ENCODE measurements at places on chromosomes 5 and 9. TPM values are rescaled to one million over a fixed set of nuclear protein-coding genes. Genes with fewer than 3 reads are reported as not detected.

DNA sequence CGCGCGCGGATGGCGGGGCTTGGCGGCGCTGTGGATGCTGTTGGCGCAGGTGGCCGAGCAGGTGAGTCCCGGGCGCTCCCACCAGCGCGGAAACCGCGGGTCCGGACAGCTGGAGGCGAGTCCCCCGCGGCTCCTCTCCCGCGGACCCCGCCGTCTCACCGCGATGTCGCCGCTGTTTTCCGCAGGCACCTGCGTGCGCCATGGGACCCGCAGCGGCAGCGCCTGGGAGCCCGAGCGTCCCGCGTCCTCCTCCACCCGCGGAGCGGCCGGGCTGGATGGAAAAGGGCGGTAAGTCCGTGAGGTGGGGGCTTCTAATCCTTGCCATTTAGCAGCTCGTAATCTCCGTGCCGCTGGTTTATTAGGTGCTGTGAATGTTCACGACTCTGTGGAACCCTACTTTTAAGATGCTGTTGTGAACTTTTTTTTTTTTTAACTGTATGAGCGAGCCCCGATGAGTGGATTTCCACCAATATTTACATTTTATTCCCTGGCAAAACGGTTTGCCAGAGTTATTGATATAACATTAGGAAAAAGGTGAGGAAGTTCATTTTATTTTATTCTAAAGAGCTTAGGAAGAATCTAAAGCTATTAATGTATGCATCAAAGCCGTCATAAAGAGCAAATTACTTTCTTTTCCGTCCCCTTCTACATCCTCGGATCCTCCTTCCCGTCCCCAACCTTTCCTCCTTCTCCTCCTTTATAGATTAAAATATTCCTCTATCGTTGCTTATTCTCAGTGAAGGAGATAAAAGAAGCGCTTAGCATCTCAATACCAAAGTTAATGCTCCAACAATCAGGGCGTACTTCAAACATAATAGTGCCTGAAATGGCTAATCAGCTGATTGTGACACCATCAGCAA lies 579 bp downstream of the ADAMTS16 start:
- no peak for DNase-seq

GRCh38 chr9:132754236-132754635 lies 84.0 kb downstream of the GTF3C4 start:
- DNase-seq, result no peak

GRCh38 chr5:139998837-139999236 lies 44.3 kb downstream of the NRG2 start:
- no peak for DNase-seq

DNA sequence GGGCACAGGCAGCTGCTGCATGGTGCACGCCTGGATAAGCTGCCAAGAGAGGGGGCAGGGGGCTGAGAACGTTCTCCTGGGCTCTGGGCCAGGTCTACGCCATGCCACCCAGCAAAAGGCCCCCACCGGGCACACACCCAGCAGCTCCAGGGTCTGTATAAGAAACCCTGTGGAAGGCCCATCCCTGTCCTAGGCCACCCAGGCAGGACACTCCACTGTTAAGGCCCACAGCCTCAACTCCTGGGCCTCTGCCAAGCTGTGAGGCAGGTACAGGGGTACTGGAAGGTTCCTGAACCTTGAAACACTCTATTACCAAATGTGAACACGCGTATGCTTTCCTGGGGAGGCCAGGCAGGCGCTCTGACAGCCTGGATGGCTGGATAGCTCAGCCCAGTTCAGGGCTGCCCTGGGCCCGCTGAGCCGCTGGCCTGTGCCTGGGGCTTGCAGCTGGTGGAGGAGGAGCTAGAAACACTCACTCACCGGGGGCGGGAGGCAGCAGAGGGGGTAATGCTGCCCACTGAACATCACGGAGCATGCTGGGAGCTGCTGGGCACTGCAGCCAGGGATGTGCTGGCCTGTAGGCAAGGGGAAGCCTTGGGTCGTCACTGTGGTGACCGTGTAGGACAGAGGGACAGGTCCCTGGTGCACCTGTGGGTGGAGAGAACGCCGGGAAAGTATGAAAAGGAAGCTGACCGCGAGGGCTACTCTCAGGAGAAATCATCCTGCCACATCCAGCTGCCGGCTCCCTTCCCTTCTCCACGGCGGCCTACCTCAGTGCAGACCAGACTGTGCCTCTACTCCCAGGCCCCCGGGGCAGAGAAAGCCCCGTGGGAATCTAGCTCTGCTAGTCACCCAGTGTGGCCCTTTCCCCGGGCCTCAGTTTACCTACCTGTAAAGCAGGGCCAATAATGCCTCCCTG lies 6.0 kb downstream of the RNF44 start:
- no peak for DNase-seq

GRCh38 chr5:156991714-156992113 lies 28.7 kb upstream of the TIMD4 start:
- DNase-seq, result no peak

GRCh38 chr9:123138163-123138562 lies 104.7 kb downstream of the GPR21 start:
- no peak for DNase-seq

DNA sequence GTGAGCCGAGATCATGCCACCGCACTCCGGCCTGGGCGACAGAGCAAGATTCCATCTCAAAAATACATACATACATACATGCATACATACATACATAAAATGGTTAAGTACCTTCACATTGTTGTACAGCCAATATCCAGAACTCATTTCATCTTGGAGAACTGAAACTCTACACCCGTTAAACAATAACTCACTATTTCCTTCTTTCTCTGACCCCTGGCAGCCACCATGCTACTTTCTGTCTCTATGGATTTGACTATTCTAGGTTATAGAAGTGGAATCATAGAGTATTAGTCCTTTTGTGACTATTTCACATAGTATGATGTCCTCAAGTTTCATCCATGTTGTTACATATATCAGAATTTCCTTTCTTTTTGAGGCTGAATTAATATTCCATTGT lies 9.6 kb upstream of the KIF27 start:
- no peak for DNase-seq

DNA sequence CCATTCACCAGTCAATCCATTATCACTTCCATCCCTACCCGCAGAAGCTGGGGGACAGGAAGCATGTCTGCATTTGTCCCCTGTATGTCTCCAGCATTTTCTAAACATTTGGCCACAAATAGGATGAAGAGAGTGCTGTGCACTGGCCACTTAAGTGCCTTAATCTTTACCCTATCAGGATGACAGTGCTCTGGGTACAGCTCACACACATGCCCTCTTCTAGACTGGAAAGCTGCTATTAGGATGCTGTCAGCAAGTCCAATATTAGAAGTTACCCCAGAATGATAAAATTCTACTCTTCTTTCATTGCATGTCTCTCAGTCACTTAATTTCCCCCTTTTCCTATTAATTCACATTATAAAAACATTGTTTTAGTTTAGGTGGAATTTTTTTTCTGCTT lies 168.4 kb downstream of the RASEF start:
- no peak for DNase-seq

DNA sequence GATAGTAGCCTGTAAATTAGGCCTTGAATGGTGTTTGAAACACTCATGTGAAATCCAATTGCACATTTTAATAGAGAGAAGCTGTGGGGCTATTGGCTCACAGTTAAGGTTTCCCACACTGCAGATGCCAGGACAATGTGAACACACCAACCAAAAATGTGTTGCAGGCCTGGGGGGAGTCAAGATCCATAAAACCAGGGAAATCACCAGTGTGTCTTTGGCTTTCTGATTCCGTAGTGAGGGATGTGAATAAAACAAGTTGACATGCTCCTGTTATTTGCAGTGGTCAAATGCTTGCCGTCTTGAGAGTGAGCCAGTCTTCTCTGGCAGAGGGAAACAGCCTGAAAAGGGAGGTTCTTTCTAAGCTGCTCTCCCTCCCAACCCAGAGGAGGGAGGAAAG lies 79.0 kb downstream of the ZNF462 start:
- DNase-seq, result no peak

- DNase-seq, result no peak
Measured at GRCh38 chr5:64451551-64451950, 54.3 kb upstream of the RGS7BP start.

DNA sequence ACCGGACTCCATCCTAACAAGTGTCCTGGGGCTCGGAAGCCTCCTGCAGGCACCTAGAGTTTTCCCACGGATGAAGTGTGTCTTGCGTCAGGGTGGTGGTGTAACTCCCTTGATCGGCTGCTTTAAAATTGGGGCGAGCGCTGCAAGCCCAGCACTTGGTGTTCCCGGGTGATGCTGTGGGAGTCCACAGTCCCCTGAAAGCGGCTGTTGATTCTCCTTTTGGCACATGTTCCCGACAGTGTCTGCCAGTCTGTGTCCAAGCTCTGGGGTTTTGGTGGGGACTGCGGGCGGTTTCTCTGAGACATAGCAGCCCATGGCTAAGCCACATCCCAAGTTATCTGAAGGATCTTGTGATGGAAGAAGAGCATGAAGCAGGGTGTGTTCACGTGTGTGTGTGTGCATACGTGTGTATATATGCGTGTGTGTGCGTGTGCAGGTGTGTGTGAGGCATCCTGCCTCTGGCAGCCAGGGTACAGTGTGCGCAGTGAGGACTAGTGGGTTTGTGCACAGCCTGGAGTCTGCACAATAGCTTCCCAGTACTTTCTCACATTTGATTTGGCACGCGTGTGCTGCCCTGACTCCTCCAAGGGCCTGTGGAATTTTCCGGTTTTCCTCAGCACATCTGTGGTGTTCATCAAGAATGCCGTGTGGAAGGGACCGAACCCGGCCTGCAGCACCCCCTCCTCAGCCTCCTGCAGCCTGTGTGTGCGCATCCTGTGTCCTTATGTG lies 16.9 kb downstream of the SLC25A48 start:
- DNase-seq, result no peak

GRCh38 chr5:116359592-116359991 lies 215.0 kb downstream of the SEMA6A start:
- no peak for DNase-seq

GRCh38 chr5:69454460-69455249 lies 37.9 kb upstream of the OCLN start:
- no peak for DNase-seq

GRCh38 chr9:129781981-129782380 lies 21.0 kb upstream of the TOR1B start:
- no peak for DNase-seq

DNA sequence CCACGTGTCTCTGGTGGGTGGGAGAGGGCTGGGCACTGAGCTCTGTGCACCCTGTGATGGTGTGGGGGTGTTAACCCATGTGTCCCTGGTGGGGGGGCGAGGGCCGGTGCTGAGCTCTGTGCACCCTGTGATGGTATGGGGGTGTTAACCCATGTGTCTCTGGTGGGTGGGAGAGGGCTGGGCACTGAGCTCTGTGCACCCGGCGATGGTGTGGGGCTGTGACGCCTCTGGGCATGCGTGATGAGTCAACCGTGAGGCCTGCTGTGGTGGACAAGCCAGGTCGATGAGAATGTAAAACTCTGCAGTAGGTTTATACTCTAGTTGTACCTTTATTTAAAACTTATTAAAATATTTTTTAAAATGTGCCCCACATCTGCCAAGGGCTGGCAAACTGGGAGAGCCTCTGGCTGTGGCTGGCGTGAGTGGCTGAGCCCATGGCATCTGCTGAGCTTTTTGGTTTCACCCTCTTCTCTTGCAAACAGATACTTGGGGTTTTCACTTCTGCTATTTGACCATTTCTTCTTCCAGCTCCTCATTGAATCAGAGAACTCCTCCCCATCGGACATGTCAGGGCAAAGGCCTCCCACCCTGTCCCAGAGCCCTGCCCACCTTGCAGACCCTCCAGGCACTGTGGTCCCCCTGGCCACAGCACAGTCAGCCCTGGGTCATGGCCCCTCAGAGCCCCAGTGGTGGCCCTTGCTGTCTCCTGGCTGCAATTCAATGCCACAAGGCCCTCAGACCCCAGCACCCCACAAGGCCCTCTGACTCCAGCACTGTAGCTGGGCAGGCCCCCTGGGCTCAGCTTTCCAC lies 18.5 kb upstream of the EXOC3 start:
- no peak for DNase-seq

GRCh38 chr9:34562135-34562745 lies 27.3 kb downstream of the CNTFR start:
- no peak for DNase-seq

SPINK13 gene
- total RNA-seq, result not detected

ZNF169 gene
- total RNA-seq, result 9.9 TPM

ACOT12 gene
- not detected for total RNA-seq

BARHL1 gene
- not detected for total RNA-seq

PLCXD3 gene
- not detected for total RNA-seq

CDH6 gene
- not detected for total RNA-seq

PCDHA4 gene
- not detected for total RNA-seq

PCDHGC4 gene
- not detected for total RNA-seq

SLC34A3 gene
- total RNA-seq, result not detected

GPSM1 gene
- 18.3 TPM for total RNA-seq

GFI1B gene
- not detected for total RNA-seq
